ENCODE measurements at places on chromosomes 6 and 20. TPM values are rescaled to one million over a fixed set of nuclear protein-coding genes. Genes with fewer than 3 reads are reported as not detected.

DNA sequence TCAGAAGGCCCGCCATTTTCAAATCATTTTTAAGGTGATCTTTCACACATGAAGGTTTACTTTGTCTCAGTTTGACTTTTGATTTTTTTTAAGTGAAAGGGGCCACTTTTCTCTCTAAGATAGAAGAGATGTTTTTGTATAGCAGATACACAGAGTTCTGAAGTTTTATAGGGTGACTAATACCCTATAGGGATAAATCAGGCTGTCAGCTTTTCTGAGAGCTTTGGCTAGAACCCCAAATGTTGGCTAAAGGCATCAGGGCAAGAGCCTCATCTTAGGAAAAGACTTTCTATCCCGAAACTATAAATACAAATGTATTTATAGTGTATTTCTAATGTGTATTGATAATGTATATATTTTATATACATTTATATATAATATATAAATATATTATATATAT is 181.4 kb downstream of the TBX18 start:
- no peak for DNase-seq

GRCh38 chr6:41624621-41625380 is 13.5 kb upstream of the MDFI start:
- DNase-seq: no peak

- DNase-seq: no peak
These were observed 118.0 kb downstream of the DLL1 start for GRCh38 chr6:170172825-170173256.

The KIFC1 gene
- total RNA-seq: 123 TPM

The CDS2 gene
- total RNA-seq: 12.7 TPM

The DEFB116 gene
- total RNA-seq: not detected

- DNase-seq: no peak
These were observed 152.3 kb upstream of the BEND6 start for GRCh38 chr6:56802584-56802983.

DNA sequence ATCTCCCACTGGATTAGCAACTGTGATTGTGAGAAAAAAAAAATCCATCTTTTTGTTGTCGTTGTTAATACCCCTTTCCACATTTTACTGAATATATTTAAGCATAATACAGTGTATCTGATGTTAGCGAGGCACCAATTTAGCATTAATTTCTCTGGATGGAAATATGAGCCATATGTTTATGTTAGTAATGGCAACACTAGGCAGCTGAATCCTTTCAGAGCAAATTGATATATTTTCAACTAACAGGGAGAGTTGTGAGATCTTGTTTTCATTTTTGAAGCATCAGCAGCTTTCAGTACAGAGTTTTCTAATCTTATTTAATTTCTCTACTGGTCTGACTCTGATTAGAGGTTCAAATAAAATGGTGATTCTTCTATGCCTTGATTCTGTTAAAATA is 84.8 kb upstream of the HDAC2 start:
- DNase-seq: no peak

DNA sequence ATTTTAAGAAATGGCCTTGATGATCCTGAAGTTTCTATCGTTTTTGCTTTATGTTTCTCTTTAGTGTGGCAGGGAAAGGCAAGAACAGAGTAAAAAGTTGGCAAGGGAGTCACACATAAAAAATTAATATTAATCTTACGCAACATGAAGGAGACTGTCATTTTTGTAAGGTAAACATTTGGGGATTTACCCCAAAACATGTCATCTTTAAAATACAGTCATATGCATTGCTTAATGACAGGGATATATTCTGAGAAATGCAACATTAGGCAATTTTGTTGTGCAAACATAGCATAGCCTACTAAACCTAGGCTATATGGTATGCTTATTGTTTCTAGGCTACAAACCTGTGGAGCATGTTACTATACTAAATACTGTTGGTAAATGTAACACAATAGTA is 5.4 kb downstream of the RBL1 start:
- no peak for DNase-seq

The TP53TG5 gene
- not detected for total RNA-seq

The GNL1 gene
- total RNA-seq: 102 TPM

DNA sequence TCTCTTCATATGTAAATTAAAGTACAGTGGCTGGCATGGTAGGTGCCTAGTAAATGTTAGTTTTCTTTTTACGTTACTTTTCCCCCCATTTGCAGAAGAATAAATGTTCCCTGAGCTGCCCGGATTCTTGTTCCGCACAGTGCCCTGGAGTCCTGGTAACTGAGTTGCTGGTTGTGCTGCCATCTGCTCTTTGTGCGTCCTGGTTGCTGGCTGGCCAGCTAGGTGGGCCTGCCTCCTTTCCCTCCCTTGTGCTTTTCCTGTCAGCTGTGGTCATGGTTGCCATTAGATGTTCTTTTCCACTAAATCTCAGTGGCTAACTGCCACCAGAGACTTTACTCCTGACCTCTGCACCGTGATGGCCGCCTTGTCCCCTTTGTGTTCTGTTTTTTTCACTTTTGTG is 28.6 kb downstream of the CEP43 start:
- DNase-seq: no peak

GRCh38 chr6:126811321-126811720 is 307.1 kb upstream of the RSPO3 start:
- DNase-seq: peak; percentile 23

The SPAG4 gene
- 12.7 TPM for total RNA-seq

DNA sequence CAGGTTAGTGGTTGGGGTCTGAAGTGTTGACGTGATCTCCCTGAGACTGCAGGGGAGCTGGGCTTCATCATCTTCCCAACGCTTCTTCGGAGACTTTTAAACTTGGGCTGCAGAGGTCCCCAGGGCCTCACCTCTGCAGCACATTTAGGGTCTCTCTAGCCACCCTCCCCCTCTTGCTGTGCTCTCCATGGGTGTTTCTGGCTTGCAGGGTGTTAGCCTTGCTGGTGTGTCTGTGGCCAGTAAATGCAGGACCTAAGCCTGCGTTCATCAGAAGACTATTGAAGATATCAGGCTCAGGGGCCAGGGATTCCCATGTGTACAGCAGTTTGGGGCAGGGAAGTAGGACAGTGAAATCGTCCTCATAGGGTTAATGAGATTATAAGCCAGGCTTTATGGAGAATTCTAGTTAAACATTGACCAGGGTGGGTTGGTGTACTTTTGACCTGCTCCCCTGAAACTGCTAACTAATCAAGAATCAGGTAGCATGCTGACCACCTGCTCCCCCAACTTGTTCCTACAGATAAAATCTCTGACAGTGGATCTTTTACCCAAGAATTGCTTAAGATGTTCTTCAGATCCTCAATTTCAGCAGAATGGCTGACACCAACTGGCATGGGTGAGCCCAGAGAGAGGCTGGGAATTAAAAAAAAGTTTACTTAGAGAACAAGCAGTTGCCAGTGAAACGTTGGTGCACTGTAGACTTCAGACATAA is 3.8 kb upstream of the DDO start:
- DNase-seq: no peak

GRCh38 chr6:79196912-79197311 is 37.6 kb downstream of the HMGN3 start:
- no peak for DNase-seq

DNA sequence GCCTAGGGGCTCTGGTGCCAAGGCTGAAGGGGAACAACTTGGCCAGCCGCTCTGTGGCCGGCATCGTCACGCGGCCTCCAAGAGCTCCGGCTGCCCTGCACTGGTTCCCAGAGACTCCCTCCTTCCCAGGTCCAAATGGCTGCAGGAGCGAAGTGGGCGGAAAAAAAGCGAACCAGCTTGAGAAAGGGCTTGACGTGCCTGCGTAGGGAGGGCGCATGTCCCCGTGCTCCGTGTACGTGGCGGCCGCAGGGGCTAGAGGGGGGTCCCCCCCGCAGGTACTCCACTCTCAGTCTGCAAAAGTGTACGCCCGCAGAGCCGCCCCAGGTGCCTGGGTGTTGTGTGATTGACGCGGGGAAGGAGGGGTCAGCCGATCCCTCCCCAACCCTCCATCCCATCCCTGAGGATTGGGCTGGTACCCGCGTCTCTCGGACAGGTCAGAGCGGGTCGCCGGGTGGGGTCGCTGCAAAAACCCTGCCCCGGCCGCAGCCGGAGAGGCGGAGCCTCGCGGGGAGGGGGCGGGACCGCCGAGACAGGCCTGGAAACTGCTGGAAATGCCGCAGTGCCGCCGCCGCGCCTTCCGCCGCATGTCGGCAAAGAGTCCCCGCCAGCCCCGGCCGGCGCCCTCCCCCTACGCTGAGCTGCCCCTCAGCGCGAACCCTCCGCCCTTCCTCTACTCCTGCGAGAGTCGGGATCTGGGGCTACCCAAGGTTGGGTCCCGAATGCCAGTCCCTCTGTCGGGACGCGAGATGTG is 814 bp upstream of the HSP90AB1 start:
- peak; percentile 87 for DNase-seq

DNA sequence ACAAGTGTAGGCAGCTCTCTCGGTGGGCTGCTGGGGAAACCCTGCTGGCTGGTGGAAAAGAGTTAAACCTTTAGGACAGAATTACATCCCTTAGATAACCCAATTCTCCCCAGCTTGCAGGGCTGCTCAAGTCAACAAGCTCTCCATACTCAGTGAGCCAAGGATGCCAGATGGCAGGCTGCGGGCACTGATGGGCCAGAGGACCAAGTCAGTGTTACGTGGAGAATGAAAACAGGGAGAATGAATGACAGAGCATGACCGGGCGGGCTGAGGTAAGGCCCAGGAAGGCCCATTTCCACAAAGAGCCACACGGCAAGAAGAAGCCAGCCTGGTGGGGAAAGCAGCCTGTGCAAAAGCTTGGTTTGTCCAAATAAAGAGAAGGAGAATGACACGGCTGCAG is 58.7 kb upstream of the CD93 start:
- peak; percentile 96 for DNase-seq

DNA sequence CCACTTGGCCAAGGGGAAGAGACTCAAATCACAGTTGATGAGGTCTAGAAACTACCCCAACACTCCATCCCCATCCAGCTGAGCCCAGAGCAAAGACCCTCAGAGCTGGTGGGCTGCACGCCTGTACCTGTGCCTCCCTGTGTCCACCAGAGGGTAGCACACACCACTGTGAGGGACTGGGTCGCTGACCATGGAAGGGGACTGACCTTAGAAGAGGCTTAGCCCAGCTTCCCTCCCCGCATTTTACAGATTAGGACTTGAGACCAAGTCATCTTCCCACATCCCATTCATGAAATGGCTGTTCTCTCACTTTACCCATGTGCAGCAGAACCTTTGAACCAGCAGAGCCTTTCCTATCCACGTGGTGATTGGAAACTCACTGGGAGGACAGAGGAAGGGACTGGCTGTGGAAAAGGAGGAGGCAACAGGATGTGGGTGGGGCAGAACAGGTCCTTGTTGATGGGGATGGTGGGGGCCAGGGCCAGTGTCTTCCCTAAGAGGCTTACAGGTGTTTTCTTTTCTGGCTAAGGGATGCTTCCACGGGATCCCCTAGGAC is 44.3 kb downstream of the CPXM1 start:
- DNase-seq: peak; percentile 10

The BMP6 gene
- 13.4 TPM for total RNA-seq

The TENT5A gene
- 0.03 TPM for total RNA-seq

DNA sequence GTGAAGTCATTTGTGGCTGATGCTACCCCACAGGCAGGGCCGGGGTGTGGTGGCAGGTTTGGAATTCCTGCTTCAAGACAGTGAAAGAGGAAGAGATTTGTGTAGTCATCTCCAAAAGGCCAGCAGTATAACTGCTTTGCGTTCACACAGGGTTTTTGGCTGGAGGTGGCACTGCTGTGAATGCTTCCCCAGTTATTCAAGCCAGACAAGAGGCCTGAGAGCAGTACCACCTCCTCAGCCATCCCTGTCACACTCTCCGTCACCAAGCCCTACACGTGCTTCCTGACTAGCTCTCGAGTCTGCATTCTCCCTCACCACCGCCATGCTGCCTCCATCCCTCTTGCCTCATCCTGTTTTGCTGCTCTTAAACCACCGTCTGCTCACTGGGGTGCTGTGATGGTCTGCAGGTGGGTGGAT is 23.9 kb downstream of the ARMC2 start:
- DNase-seq: peak; percentile 31

The LRRN4 gene
- not detected for total RNA-seq

- peak; percentile 87 for DNase-seq
These were observed 600.4 kb upstream of the JAG1 start for GRCh38 chr20:11274141-11274594.

GRCh38 chr6:43240950-43241349 is 2.3 kb upstream of the TTBK1 start:
- DNase-seq: no peak

The IPCEF1 gene
- total RNA-seq: not detected

- DNase-seq: peak; percentile 25
These were observed 271.5 kb downstream of the FOXA2 start for GRCh38 chr20:22312744-22313346.

DNA sequence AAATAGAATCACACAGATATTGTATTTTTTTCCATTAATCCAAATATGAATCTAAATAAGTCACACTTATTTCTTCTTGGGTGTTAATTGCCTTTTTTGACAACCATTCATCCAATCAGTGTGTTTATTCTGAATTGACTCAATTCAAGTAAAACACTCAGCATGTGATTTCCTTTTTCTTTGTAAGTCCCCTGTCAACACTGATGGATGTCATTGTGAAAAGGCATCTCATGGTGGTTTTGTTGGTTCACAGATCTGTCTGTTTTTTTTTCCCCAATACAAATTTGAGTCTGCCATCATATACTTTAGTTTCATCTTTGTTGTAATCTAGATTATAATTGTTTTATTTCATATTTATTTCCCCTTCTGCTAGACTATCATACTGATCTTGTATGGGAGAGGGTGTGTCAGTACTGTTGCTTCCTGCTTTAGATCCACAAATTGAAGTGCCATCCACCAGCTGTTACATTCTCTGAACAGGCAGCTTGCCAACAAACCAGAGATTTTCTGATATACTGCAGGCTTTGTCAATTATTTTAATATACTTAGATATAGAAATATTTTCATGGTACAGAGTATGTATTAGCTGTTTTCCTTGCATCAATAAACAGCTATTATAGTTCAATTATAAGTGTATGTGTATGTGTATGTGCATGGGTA is 64.2 kb upstream of the FLRT3 start:
- DNase-seq: peak; percentile 14

DNA sequence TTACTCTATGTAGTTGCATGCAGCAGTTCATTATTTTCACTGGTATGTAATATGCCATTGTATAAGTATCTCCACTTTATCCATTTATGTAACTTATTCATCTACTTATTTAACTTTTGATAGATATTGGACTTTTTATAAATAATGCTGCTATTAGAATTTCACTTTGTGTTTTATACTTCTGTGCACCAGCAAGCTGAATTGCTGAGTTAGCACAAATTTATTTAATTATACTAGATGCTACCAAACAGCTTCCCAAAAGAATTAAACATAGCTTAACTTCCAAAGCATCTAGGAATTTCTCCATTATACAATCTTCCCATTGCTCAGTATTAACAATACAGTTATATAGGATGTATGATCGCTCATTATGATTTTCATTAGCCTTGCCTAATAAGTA is 308.0 kb upstream of the FKBP1C start:
- DNase-seq: no peak

The CCDC170 gene
- total RNA-seq: not detected

The GGTLC1 gene
- total RNA-seq: not detected

The TAF4 gene
- total RNA-seq: 8.2 TPM

- DNase-seq: no peak
These were observed 159.9 kb downstream of the ASCC3 start for GRCh38 chr6:100721256-100721655.

The EMILIN3 gene
- 0.71 TPM for total RNA-seq

The BANF2 gene
- total RNA-seq: not detected
